ENCODE measurements at places on chromosomes 1 and 21.

DNA sequence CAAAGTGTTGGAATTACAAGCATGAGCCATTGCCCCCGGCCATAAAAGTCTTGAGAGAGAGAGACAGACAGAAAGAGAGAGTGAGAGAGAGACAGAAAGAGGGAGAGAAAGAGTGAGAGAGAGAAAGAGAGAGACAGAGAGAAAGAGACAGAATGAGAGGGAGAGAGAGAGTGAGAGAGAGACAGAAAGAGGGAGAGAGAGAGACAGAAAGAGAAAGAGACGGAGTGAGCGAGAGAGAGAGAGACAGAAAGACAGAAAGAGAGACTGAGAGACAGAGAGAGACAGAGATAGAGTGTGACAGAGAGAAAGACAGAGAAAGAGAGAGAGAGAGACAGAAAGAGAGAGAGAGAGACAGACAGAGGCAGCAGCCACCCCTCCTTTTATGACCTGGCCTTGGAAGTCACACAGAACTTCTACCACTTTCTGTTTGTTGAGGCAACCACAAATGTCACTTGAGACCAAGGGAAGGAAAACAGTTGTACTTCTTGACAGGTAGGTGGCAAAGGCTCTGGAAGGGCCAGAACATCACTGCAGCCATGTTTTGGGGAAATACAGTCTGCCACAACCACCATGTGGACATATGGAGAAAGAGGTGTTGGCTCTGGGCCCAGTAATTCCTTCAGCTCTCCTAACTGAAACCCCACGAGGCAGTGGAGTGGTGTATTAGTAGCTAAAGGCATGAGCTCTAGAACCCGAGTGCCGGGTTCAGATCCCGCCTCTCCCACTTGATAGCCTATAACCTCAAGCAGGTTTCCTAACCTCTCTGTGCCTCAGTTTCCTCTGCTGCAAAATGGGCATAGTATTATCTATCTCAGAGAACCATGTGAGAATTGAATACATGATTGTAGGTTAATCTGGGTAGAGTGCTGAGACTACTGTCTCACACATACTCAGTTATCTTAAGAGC lies 50.6 kb downstream of the TNFRSF8 start:
- no peak for DNase-seq

DNA sequence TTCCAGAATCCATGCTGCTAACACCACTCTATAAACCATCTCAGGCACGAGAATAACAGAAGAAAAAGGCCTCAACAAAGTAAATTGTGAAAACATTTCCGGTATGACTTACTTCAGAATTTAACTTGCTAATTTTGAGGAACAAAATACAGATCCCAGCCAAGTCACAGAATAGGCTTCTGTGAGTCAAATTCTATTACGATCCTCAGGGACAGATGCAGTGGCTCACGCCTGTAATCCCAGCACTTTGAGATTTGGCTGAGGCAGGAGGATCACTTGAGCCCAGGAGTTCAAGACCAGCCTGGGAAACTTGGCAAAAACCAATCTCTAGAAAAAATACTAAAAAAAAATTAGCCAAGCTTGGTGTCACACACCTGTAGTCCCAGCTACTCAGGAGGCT lies 8.8 kb upstream of the CCDC27 start:
- no peak for DNase-seq

GRCh38 chr1:13451399-13451965 lies 41.2 kb downstream of the PRAMEF20 start:
- no peak for DNase-seq

- no peak for DNase-seq
Observed at GRCh38 chr1:47995306-47996050, 1.7 kb downstream of the TRABD2B start.

GRCh38 chr21:30986965-30987364 lies 51.3 kb downstream of the KRTAP19-8 start:
- DNase-seq: peak; percentile 3

All from NCI-H2081 (cell line).